B cell (primary cell): ENCODE measurements at places on chromosomes 16 and 17. TPM values are rescaled to one million over a fixed set of nuclear protein-coding genes. Genes with fewer than 3 reads are reported as not detected.
A peak's percentile ranks its signal among the peaks of the same experiment; 100 is the strongest.

STH gene
- not detected in 2 replicates for total RNA-seq

VAT1L gene
- total RNA-seq: not detected in 2 replicates

C1QTNF8 gene
- not detected in 2 replicates for total RNA-seq

TEKT1 gene
- not detected in 2 replicates for total RNA-seq

DNA sequence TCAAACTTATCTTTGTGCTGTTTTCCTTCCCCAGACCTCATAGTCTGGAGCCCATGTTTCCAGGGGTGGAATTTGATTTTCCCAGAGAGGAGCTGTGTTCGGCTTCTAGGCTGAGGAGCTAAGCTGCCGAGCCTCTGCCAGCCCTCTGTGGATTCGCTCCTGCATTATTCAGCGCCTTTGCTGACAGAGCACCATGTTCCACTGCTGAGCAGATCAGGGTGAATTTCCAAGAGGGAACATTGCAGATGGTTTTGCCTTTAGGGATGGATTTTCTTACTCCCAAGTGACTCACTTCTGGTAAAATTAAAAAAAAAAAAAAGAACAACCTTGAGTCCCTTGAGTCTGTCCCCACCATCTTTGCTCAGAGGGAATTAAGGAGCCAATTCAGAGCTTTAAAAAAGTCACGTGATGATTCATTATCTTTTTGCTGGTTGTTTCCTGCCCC is 229.5 kb downstream of the PRKCA start:
- H3K36me3 ChIP-seq: no peaks in the 10 kb centered on the region
- H3K4me3 ChIP-seq: no peak overlapping the region
- H3K27ac ChIP-seq: no peak overlapping the region
- no peak for DNase-seq
- no peaks in the 10 kb centered on the region for H3K27me3 ChIP-seq
- no peaks in the 10 kb centered on the region for H3K4me1 ChIP-seq

GRCh38 chr16:18999045-18999393 is 15.3 kb downstream of the TMC7 start:
- no peak overlapping the region for H3K4me3 ChIP-seq
- H3K27me3 ChIP-seq: no peaks in the 10 kb centered on the region
- H3K36me3 ChIP-seq: no peaks in the 10 kb centered on the region
- no peak overlapping the region for H3K27ac ChIP-seq
- DNase-seq: no peak
- no peaks in the 10 kb centered on the region for H3K4me1 ChIP-seq

GRCh38 chr17:39617446-39618245 is 9.1 kb upstream of the PPP1R1B start:
- no peak overlapping the region for H3K27ac ChIP-seq
- peaks cover 13% of the 10 kb centered on the region for H3K4me1 ChIP-seq
- H3K36me3 ChIP-seq: no peaks in the 10 kb centered on the region
- no peaks in the 10 kb centered on the region for H3K27me3 ChIP-seq
- no peak overlapping the region for H3K4me3 ChIP-seq

- no peaks in the 10 kb centered on the region for H3K36me3 ChIP-seq
- no peak overlapping the region for H3K4me3 ChIP-seq
- H3K4me1 ChIP-seq: no peaks in the 10 kb centered on the region
- peak; percentile 59 for DNase-seq
- peaks cover 2% of the 10 kb centered on the region for H3K27me3 ChIP-seq
Observed at GRCh38 chr17:34171245-34171818, 83.8 kb upstream of the CCL2 start.

- H3K36me3 ChIP-seq: peaks cover 48% of the 10 kb centered on the region
- H3K27ac ChIP-seq: no peak overlapping the region
- peaks cover 14% of the 10 kb centered on the region for H3K4me1 ChIP-seq
- H3K27me3 ChIP-seq: no peaks in the 10 kb centered on the region
- no peak for DNase-seq
Observed at GRCh38 chr17:4719146-4719545, 8.7 kb downstream of the ARRB2 start.

- no peaks in the 10 kb centered on the region for H3K36me3 ChIP-seq
- H3K27ac ChIP-seq: no peak overlapping the region
- H3K4me3 ChIP-seq: no peak overlapping the region
- no peaks in the 10 kb centered on the region for H3K27me3 ChIP-seq
- DNase-seq: no peak
- H3K4me1 ChIP-seq: no peaks in the 10 kb centered on the region
Observed at GRCh38 chr16:20504418-20504817, 53.1 kb downstream of the ACSM2A start.

- H3K36me3 ChIP-seq: no peaks in the 10 kb centered on the region
- DNase-seq: no peak
Observed at GRCh38 chr16:52022177-52022576, 524.8 kb downstream of the TOX3 start.
